LHCN-M2 (cell line): ENCODE measurements at places on chromosomes 13 and 19.

DNA sequence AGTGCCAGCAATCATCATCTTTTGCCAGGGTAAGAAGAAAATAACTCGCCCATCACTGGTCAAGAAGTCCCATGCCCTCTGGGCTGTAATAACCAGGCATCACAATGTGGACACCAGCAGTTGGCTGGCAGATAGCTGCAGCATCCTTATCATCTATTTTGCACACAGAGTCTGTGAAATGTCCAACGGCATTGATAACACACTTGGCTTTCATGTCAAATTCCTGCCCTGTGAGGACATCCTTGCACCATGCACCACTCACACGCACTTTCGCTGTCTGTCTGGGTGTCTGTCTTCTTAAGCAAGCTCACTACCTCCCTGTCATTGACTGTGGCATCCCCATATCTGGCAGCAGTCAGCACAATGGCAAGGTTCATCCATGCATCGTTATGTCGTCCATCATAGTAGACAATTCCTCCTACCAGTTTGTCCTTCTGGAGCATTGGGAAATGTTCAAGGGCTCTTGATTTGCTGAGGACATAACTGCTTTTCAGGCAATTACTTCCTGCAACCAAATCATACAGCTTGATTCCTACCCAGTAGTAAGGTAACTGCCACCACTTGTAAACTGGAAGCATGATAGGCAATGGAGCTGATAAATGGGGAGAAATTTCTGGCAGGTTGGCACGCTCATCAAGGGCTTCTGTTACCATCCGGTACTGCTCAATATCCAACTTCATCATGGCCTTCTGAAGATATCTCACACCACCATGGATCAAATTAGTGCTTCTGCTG is 6.8 kb upstream of the ZSCAN5A start:
- no peak for DNase-seq

GRCh38 chr19:16461630-16462051 is 10.1 kb downstream of the EPS15L1 start:
- no peak for DNase-seq

GRCh38 chr13:72808917-72809500 is 27.1 kb downstream of the PIBF1 start:
- peak; percentile 18 for DNase-seq

- DNase-seq = no peak
Measured at GRCh38 chr13:112579310-112579843, 8.6 kb downstream of the TUBGCP3 start.

DNA sequence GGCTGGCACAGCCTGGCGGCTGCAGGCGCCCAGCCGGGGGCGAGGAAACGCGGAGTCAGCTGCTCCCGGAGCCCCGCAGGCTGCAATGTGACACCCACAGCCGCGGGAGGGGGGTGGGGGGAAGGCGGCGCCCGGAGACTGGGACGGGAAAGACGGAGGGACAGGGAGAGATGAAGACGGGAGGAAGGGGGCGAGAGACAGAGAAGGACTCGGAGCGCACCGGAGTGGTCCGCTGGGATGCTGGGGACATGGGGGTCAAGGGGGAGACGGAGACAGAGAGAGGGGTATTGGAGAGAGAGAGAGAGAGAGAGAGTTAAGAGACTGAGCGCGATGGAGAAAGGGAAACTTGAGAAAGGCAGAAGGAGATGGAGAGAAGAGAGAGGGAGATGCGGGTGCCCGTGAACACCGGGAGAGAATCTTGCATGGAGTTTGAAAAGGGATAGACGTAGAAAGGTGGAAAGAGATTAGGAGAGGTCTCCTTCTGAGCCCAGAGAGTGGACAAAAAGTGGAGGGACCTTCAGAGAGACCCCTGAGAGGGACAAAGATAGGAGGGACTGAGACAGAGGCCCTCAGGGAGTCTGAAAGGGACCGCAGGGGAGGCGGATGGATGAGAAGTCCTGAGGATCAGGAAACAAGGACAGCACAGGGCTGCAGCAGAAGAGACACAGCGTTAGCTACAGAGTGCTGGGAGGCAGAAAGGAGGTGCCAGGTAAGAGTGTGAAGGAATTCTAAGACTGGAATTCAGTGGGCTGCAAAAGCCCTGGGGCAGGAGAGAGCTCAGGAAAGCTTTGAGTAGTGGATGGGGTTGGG is 1.0 kb downstream of the SCN1B start:
- DNase-seq = no peak

- no peak for DNase-seq
Measured at GRCh38 chr13:96963786-96964475, 30.3 kb downstream of the OXGR1 start.
